ENCODE measurements at places on chromosomes 5 and 9.

DNA sequence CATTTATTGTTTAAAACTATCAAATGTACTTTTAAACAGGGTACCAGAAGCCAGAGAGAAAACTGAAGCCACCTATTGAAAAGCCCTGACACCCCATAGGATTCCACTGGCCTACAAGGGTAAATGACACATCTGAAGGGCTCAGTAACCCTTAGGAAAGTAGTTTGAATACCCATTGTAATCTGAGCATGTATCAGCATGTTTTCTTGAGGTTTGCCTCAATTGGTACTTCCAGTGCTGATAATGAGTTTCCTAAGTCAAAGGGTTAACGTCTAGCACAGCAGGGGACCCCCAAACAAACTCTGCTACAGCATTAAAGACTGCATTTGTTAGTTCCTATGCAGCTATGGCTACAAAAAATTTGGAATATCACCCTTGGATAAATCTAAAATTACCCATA is 657.1 kb downstream of the NR2F1-AS1 start:
- DNase-seq, result no peak

GRCh38 chr5:95641741-95642220 is 4.8 kb upstream of the RFESD start:
- DNase-seq, result no peak

DNA sequence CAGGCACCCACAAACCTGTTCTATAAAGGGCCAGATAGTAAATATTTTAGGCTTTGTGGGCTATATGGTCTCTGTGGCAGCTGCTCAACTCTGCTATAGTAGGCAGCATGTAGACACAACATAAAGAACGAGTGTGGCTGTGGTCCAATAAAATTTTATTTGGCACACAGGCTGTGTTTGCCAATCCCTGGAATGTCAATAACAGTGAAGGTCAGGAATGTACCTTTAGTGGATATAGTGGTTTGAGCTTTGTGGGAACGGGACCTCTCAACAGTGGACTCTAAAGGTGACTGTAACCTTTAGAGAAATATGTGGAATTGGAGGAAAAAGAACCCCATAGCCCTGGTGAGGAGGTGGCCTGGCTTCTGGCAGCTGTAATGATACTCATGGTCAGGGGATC is 145.2 kb downstream of the MAST4 start:
- no peak for DNase-seq

DNA sequence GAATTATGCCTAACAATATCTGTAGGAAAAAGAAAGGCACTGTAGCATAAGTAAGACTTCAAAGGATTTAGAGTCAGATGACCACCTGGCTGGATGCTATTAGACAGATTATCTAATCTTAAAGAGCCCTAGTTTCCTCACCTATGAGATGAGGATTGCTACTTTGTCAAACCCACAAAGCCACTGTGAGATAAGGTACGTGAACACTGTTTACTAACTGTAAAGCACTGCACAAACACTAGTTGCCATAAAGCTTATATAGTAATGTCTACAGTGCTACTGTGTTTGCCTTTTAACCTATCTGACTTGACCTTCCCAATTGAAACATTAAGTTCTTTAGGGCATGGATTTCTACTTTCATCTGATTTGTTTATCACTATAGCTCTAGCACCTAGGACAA is 10.3 kb downstream of the TRMO start:
- DNase-seq, result no peak

DNA sequence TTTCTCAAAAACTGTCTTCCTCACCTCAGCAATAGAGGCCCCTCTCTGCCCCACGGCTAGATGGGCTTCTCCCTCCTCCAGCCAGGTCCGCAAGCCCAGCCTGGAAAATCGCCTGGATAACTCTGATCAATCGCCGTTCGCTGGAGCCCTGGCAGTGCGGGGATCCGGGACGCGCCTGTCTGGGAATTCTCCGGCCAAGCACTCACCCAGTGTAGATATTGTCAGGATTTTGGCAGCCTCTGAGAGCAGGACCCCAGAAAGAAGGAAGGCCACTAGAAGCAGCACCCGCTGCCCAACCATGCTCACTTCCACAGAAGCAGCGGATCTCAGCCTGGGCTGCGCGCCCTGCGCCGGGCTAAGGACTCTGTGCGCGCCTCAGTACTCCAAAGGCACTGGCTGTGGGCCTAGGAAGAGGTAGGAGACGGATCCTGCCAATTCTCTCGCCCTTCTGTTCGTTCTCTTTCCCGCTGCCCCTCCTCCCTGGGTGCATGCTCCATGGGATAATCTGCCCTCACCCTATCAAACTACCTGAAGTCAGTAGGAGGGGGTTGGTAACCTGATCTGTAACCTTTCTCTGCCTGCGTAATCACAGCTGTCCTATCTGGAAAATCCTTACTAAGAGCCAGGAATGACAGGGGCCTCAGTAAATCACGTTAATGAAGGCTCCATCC is at the start of gene UGT3A1:
UGT3A1 (minus strand) TSS at position 450 of the 671 bp plus-strand sequence; CDS start at position 300, 150 bp downstream.
- DNase-seq, result no peak

DNA sequence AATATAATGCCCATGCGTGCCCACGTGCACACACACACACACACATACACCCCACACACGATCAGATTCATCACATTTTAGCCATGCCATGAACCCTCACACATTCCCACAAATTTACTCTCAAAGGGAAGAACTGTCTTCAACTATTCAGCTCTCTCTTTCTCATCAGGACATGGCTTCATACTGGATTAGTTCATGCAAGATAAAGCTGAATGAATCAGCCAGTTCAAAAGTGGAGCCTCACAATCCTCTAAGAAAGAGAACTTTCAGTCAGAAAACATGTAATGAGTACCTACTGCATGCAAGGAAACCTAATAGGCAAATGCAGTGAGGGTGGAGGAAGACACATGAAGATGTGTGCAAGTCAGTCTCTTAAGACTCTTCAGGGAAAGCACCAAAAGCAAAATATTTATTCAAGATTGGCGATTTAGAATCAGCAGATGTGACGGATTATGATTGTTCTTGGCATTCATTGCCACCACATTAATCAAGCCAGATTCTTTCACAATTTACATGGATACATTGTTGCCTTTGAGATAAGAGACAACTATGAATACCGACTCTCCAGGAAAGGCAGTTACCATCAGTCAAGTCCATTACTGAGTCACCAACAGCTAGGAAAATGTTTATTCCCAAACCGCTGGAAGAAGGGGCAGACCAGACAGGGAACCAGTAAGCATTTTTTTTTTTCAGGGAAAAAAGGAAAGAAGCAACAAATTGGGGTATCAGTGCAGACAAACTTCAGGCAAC is 30.3 kb upstream of the PUM3 start:
- no peak for DNase-seq

DNA sequence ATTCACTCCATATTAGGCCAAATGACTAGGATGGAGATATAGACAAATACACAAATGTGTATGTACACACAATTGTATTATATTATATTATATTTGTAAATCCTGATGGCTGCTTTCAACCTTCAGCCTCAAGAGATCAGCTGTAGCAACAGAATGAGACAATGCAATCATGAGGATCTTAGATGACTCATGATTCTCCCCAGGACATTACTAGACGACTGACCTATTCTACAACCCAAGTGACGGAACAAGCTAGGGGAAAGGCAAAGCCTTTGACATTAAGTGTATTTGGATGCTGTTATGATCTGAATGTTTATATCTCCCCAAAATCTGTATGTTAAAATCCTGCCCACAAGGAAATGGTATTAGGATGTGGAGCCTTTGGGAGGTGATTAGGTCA is 66.5 kb downstream of the COX7C start:
- no peak for DNase-seq

DNA sequence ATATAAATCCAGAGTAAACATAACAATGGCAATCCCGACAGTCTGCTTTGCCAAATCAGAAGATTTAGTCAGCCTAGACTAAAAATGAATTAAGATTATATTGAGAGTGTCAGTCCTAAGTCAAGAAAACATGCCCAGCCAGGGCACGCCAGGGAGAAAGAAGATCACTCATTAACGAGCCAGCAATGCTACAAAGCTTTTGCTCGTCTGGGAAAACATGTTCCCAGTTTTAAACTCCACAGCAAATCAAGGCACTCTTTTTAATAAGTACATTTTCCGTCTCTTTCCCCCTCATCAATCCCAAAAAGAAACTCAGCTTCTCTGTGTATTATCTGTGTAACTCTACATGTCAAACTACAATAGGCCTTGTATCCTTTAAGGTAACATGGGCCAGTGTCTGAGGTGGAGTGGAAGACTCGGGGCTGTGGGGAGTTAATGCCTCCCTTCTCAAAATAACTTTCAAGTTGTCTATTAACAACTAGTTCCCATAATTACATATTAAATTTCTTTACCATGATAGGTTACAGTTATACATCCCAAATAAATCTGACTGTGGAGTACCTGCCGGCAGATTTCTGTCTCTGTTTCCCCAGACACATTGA is 40.9 kb downstream of the NFIB start:
- no peak for DNase-seq

GRCh38 chr5:75608870-75609269 is 2.4 kb upstream of the ANKDD1B start:
- DNase-seq, result no peak

GRCh38 chr5:86536396-86536795 is 81.3 kb upstream of the COX7C start:
- no peak for DNase-seq

DNA sequence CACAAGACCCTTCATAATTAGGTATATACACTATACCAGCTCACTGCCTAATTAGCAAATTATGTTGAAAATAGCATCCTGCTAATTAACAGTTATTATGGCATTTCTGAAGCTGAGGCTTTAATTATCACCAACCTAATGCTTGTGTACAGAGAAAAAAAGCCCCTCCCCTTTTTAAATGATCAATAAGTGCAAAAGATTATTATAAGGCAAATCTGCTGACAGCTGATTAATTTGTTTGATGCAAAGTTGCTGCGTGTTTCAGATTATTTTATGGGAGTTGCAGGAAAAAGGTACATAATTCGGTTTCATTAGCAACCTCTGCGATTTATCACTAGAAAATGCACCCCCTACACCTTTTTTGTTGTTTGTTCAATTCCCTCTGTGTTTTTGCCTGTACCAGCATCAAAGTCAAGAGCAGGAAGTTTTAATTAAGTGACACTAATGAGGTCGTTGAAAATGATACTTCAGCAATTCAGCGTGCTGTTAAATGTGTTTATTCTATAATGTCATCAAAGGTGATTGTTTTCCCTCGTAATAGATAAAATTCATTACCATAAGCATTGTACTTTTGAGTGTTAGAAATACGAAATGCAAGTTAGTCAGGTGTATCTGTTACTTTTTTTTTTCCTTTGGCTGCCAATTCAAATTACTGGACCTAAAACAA is 170.0 kb downstream of the EBF1 start:
- no peak for DNase-seq

- DNase-seq, result no peak
Observed at GRCh38 chr9:133060417-133060841, 1.4 kb upstream of the CEL start.

DNA sequence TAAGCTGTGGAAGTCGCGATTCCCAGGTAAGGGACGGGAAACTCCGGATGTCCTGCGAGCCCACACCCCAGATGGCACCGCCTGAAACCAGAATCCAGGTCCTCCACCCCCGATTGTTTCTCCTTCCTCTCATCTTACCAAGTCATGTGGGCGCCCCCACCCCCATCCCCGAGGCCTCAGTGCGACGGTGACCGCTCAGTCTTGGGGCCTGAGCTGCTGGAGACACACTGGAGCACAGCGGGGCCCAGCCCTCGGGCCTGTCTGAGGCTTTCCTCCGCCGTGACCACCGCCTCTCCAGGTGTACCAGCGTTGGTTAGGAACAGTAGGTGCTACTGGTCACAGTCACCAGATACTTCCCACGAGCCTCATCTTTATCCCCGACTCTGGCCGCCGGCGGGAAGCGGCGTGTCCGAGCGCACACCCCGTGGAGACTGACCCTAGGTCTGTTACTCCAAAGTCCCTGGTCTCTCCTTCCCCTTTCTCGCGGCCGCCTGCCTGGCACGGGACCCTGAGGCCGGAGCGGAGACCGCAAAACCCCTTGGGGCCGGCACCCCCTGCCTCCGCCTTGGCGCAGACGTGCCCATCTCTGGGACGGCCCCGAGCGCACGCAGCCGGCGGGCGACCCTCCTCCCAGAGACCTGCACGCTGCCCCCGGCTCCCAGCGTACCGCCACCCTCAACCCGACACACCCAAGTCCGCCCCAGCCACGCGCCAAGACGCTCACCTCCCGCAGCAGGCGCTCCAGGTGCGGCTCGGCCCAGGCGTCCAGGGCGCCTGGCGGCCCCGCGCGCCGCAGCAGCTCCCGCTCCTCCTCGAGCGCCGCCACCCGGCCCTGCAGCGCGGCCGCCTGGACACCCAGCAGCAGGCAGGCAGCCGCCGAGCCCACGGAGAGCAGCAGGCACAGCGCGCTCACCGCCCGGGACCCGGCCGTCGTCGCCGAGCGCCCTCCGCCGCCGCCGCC is 733 bp downstream of the COL23A1 start:
- no peak for DNase-seq

GRCh38 chr5:81397176-81397575 is 3.2 kb upstream of the ACOT12 start:
- no peak for DNase-seq

DNA sequence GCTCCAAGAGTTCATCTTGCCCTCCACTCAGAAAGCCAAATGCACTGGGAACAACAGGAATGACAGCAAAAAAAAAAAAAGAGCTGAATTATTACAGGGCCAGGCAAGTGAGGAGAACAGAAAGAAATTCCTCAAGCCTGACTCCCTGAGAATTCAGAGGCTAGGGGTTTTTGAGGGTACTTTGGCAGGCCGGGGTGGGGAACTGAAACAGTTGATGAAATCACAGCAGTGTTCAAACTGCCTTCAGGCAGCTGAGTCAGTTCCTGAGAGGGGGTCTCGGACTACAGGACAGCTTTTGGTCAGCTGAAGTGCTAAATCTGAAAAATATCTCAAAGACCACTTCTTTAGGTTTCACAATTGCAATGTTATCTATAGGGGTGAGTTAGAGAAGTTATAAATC is 419.4 kb downstream of the SEMA5A start:
- no peak for DNase-seq

- DNase-seq, result no peak
Observed at GRCh38 chr9:120807607-120808379, 14.6 kb upstream of the FBXW2 start.

Measured in GM19239 (cell line).